Foreskin melanocyte (primary cell): ENCODE measurements at places on chromosomes 1 and 21.

DNA sequence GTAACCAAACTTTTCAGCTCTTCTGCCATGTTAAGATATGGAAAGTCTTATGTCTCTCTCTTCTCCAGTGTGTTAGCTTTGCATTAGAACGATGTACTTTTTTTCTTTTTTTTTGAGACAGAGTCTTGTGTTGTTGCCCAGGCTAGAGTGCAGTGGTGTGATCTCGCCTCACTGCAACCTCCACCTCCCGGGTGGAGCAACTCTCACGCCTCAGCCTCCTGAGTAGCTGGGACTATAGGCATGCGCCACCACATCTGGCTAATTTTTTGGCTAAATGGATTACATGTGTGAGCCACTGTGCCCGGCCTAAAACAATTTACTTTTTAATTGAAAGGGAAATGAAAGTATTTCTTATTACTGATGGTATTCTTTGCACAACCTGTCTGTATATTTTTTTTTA, 35.8 kb downstream of the SPEN start:
- DNase-seq: no peak

- no peak for DNase-seq
These were observed 7.7 kb downstream of the IFI6 start for GRCh38 chr1:27664291-27664690.

DNA sequence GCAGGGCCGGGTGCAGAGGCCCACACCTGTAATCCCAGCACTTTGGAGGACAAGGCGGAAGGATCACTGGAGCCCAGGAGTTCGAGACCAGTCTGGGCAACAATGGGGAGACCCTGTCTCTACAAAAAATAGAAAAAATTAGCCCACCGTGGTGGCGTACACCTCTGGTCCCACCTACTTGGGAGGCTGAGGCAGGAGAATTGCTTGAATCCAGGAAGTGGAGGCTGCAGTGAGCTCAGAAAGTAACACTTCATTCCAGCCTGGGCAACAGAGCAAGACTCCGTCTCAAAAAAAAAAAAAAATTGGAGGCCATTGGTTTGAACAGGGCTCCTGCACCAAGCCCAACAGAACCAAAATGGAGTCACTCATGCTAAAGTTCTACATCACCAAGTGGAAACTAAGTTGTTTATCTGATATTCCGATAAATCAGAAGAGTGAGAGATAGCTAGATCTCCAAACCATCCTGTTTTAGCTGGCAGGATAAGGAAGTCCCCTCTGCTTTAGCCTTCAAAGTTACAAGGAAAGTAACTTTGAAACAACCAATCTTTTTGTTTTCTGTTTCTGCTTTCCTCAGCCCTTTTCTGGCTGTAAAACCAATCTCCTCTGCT, 766 bp upstream of the LSM10 start:
- no peak for DNase-seq

DNA sequence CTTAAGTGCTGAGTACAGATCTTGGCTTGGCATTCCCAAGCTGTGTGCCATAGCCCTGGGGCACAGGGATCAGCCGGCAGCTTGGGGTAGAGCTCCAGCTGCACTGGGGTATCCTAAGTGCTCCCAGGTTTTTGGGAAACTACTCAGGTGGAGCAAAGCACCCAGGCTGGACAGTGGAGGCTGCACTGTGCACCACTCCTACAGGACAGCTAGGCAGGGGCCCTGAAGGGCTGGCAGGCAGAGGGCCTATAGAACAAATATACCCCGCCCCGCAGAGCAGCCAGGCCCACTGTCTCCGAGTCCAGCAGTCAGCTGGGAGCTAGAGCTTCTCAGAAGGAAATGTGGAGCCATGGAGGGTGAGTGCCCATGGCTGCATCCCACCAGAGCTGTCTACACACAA, 691.7 kb upstream of the ADGRL2 start:
- no peak for DNase-seq

DNA sequence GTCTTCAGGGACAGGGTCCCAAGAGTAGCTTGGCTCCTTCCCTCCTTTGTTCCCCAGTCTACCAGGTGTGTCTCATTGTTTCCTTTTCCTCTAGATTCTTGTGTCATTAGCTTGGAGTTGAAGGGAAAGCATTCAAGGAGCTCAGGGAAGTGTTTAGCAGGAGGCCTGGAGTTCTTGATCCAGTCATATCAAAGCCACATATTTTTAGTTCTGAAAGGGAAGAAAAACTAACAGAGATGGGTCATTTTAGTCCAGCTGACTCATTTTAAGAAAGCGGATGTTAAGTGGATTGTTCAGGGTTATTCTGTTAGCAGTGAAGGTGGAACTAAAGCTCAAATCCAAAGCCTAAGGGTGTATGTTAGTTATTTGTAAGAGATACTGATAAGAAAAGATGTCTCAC, 721 bp downstream of the C1orf54 start:
- no peak for DNase-seq

DNA sequence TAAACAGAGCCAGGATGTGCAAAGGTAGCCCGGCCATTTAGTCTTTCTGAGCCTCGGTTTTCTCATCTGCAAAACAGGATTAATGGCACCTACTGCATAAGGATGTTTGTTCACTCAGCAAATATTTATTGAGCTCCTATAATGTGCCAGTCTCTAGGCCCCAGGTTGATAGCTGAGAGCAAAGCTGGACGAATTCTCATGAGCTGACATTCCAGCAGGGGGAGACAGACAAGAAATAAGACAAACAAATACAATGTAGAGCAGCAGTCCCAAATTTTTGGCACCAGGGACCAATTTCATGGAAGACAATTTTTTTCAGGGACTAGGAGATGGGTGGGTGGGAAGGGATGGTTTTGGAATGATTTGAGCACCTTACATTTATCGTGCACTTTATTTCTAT, 74.3 kb upstream of the PAX7 start:
- no peak for DNase-seq

GRCh38 chr1:171160211-171160610, 24.9 kb upstream of the FMO2 start:
- no peak for DNase-seq

- no peak for DNase-seq
These were observed 204.5 kb downstream of the TTLL7 start for GRCh38 chr1:83794384-83794783.

DNA sequence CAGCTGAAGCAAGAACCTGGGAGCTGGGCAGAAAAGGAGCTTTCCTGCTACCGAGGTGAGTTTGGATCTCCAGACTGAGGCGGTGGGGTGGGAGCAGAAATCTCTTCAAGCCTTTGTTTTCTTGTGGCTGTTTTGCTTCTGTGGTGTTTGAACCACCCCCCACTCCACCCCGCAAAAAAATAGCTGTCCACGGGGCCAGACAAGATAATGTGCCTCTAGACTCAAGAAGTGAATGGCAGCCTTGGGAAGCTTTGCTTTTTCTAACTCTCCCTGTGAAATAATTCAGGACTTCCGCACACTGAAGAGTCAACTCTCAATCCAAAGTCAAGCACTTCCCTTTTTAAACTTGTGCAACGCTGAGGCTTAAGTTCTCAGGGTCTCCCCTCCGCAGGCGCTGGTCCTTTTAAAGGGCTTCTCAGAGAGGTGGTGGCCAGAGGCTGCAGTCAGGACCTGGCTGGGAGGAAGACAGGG, 159.6 kb upstream of the COA6 start:
- no peak for DNase-seq

- DNase-seq: no peak
These were observed 30.1 kb downstream of the SLC66A1 start for GRCh38 chr1:19342062-19342750.

DNA sequence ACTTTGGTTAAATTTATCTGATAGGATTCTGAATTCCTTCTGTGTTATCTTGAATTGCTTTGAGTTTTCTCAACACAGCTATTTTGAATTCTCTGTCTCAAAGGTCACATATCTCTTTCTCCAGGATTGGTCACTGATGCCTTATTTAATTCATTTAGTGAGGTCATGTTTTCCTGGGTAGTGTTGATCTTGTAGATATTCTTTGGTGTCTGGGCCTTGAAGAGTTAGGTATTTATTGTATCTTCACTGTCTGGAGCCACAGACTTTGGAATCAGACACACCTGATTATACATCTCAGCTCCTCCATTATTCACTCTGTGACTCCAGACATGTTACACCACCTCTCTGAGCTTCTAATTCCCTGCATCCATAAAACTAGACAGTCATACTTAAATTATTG, 34.2 kb upstream of the ETS2 start:
- DNase-seq: no peak

GRCh38 chr1:39048745-39049370, 22.7 kb downstream of the NDUFS5 start:
- no peak for DNase-seq

DNA sequence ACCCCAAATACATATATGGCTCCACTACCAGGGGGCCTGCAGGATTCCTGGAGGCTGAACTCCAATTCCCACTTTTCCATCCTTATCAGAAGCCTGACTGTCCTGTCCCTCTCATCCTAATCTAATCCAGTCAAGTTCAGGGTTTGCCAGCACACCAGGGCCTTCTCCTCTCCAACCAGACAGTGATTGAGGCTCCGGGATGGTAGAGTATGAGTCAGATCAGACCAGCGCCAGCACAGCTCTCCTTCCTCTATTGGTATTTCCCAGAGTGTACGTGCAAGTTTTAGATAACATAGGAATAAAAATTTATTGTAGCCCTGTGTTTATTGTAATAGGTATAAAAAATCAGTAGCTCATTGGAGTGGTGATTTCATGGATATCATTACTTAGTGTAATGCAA, 24.5 kb upstream of the RCSD1 start:
- no peak for DNase-seq
